ENCODE measurements at places on chromosomes 16 and 17.

- DNase-seq, result peak; percentile 4
Measured at GRCh38 chr16:85245307-85246172, 133.3 kb upstream of the CIBAR2 start.

- no peak for DNase-seq
Measured at GRCh38 chr16:81790830-81791435, 11.8 kb downstream of the PLCG2 start.

DNA sequence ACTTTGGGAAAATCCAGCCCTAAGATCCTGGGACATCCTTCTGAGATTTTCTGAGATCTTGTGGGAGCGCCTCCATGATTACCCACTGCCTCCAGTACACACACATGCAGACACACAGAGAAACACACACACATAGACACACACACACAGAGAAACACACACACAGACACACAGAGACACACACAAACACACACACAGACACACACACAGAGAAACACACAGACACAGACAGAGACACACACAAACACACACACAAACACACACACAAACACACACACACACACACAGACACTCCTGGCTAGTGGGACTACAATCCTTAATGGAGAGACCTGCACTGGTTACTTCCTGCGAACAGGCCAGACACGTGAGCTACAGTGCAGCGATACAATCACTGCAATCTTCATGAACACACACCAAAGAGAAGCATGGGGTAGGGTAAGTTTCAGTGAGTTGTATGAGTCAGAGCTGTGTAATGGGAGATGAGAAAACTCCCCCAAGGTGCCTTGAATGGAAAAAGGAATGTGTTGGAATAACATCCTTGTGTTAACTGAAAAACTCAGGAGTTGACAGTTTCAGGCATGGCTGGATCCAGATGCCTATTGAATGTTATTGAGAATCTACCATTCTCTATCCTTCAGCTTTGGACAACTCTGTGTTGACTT is 79.5 kb downstream of the SLC6A2 start:
- no peak for DNase-seq

GRCh38 chr16:85782451-85782850 is 16.9 kb downstream of the EMC8 start:
- DNase-seq, result no peak
